Naive thymus-derived CD4-positive, alpha-beta T cell (primary cell): ENCODE measurements at places on chromosomes 7 and 10. TPM values are rescaled to one million over a fixed set of nuclear protein-coding genes. Genes with fewer than 3 reads are reported as not detected.

DNA sequence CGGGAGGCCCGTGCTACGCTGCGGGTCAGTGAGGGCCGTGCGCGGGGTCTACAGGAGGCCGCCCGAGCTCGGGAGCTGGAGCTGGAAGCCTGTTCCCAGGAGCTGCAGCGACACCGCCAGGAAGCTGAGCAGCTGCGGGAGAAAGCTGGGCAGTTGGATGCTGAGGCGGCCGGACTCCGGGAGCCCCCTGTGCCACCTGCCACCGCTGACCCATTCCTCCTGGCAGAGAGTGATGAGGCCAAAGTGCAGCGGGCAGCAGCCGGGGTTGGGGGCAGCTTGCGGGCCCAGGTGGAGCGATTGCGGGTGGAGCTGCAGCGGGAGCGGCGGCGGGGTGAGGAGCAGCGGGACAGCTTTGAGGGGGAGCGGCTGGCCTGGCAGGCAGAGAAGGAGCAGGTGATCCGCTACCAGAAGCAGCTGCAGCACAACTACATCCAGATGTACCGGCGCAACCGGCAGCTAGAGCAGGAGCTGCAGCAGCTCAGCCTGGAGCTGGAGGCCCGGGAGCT is 7.0 kb downstream of the LZTS2 start:
- no peaks in the 10 kb centered on the region for H3K4me1 ChIP-seq
- H3K27me3 ChIP-seq: no peaks in the 10 kb centered on the region
- H3K4me3 ChIP-seq: no peak overlapping the region
- DNase-seq: no peak
- no peaks in the 10 kb centered on the region for H3K36me3 ChIP-seq

DNA sequence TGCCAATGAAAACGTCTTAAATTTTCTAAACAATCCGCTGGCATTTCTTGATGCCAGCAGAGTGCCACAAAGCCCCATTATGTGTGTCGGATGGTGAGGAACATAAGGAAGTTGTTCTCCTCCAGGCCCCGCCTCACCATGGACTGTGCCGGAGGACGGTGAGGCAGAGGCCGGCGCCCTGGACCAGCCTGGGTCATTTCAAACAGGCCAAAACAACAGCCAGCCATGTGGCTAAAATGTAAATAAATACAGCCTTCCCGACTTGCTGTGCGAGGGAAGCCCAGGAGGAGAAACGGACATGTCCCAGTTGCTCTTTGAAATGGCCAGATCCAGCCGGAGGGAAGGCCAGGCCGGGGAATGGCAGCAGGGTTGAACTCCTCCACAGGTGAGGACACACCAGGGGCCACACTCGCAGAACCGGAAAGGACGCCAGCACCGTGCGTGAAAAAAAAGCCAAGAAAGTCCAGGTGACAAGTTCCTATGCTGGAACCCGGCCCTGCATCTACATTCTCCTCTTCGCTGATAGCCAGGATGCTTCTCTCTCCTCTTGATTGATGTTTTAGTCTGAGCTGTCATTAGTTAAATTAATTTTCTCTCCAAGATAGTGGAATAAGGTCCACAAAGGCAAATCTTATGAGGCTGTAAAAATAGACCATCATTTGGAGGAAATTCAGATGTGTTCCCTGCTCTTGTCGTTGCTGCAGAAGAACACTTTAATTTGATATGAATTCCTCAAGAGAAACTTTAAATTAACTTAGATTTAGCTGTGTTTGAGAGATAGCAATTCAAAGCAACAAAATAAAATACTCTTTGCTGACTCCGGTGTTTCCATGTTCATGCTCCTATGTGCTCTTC is 64.6 kb downstream of the EBF3 start:
- no peaks in the 10 kb centered on the region for H3K4me1 ChIP-seq
- no peak overlapping the region for H3K4me3 ChIP-seq

HSPA12A gene
- not detected for polyA plus RNA-seq

GPR22 gene
- 0.17 TPM for polyA plus RNA-seq

GRCh38 chr10:102457591-102458150 is 6.3 kb upstream of the C10orf95 start:
- H3K27ac ChIP-seq: no peak overlapping the region
- H3K4me1 ChIP-seq: peaks cover 14% of the 10 kb centered on the region
- DNase-seq: no peak
- no peaks in the 10 kb centered on the region for H3K27me3 ChIP-seq

DNA sequence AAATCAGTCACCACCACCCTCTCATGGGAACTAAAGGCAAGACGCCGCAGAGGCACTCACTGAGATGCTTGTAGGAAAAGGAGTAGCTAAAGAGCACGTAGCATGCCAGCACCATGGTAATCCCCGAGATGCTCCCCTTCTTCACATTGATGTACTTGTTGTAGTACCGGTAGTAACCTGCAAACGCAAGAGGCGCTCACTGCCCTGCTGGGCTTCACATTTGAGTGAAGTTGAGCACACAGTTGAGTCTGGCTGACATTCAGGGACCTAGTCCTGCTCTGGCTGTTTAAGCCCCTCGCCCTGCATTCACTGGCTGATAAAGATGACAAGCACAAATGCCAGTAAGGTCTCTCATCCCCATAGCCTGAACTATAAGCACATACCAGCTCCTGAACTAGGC is 6.9 kb downstream of the ATP5MF start:
- DNase-seq: no peak
- H3K27ac ChIP-seq: peak overlapping the region; percentile 17
- peaks cover 4% of the 10 kb centered on the region for H3K4me1 ChIP-seq
- peaks cover 8% of the 10 kb centered on the region for H3K36me3 ChIP-seq

DNA sequence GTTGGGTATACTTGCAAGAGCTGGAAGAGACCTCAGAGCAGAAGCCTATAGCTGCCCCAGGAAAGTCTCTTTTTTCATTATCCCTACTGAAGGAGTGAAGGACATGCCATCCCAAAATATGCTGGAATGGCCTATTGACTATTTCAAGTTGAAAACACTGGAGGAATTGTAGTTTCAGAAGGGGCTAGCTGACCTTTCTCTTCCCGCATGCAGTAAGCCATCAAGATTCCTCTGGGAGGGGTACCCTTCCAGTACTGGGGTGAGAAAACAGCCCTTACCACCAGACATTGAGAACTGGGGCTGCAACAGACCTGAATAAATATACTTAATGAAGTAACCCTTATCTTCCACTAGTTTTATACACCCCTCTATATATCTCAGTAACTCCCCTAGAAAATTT is 41.7 kb downstream of the CHCHD3 start:
- no peak overlapping the region for H3K4me3 ChIP-seq
- no peaks in the 10 kb centered on the region for H3K27me3 ChIP-seq
- no peak for DNase-seq
- no peaks in the 10 kb centered on the region for H3K36me3 ChIP-seq
- H3K27ac ChIP-seq: no peak overlapping the region
- H3K4me1 ChIP-seq: no peaks in the 10 kb centered on the region
